ENCODE measurements at places on chromosomes 7 and 10. TPM values are rescaled to one million over a fixed set of nuclear protein-coding genes. Genes with fewer than 3 reads are reported as not detected.

The CPA1 gene
- not detected for total RNA-seq

The GIMAP2 gene
- 42.3 TPM for total RNA-seq

The NYAP1 gene
- total RNA-seq, result 6.3 TPM

The GARIN1A gene
- total RNA-seq, result 0.20 TPM

The GIMAP1 gene
- 16.7 TPM for total RNA-seq

The EVX1 gene
- total RNA-seq, result not detected

The OR2A42 gene
- not detected for total RNA-seq

- no peak for DNase-seq
Measured at GRCh38 chr7:69550991-69551390, 47.3 kb upstream of the AUTS2 start.

GRCh38 chr7:134449680-134450079 lies 9.2 kb downstream of the AKR1B1 start:
- DNase-seq, result no peak

GRCh38 chr7:140881507-140882228 lies 43.1 kb downstream of the BRAF start:
- no peak for DNase-seq

GRCh38 chr7:24052572-24053260 lies 231.3 kb upstream of the NPY start:
- DNase-seq, result no peak

DNA sequence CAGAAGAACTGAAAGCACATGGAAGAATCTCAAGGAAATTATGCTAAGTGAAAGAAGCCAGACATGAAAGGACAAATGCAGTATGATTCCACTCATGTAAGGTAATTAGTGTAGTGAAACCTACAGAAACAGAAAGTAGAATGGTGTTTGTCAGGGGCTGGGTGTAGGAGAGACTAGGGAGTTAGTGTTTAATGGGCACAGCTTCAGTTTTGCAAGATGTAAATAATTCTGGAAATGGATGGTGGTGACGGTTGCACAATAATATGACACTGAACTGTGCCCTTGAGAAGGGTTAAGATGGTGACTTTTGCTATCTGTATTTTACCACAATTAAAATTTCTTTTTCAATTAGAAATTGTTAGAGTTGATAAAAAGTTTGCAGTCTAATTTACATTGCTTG lies 157.3 kb upstream of the ADCY1 start:
- no peak for DNase-seq

GRCh38 chr7:44219371-44220045 lies 18.7 kb downstream of the YKT6 start:
- DNase-seq, result no peak

DNA sequence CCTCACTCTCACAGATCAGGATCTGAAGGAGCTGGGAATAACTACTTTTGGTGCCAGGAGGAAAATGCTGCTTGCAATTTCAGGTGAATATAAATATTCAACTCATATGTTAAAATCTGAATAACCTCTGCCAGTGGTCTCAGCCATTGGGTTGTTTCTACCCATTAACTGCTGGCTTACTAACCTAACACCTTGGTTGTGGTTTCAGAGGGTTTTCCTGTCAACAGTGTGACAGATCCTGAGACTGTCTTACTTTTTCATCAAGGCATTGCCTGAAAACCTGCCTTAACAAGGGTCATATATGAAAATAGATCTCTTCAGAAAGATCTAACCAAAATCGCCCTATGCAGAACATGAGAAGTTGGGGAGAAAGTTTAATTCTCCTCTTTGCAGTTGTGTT lies 307.7 kb downstream of the BICC1 start:
- no peak for DNase-seq

DNA sequence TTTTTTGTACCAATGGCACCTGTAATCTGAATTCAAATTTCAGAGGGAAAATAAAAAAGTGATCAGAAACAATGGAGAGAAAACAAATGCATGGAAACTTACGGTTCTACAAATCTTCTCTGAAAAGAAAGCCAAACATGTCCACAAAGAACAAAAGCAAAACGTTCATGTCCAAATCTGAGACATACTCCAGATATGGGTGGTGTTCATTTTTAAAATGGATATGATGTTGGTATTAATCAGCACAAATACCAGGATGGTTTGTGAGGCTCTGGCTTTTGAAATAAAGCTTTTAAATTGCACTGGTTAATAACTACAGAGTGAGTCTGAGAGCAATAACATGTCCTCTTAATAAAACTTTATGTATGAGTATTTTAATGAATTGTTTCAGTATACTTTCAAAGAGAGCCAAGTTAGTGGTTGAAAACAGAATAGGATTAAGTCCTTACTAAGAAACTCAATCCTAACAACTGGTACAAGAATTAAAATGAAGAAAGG lies 366.4 kb downstream of the INHBA start:
- DNase-seq, result no peak

DNA sequence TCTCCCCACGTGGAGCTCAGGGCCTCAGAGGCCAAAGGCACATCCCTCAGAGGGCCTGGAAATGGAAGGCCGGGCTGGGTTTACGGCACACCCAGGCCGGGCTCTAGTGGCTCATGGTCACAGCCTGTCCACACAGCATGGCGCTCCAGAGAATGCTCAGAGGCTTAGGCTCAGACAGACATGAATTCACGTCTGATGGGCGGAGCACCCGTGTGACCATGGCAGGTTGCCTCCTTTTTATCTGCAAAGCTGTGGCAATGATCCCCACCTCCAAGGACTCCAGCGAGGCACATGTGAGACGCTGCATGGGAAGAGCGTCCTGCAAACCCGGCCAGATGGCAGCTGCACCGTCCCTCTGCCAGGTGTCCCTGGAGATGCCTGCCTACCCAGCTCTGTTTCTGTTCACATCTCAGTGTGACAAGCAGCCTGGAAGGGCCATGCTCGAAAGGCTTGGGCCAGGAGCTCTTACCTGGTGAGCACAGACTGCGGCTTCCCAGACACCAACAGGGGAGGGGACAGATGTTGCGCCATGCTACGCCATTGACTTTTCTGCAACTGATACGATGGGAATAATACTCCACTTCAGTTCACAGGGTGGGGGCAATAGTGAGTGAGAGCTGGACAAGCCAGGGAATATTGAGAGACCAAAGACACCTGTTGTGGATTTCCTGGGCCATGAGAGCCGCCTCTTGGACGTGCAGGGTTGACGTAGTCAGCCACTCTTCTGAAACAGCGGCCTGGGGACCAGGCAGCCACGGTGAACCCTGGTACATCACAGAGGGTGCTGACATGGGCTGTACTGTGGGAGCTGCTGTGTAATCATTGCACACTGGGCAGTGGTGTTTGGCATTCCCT lies 34.4 kb upstream of the FAM20C start:
- DNase-seq, result no peak

DNA sequence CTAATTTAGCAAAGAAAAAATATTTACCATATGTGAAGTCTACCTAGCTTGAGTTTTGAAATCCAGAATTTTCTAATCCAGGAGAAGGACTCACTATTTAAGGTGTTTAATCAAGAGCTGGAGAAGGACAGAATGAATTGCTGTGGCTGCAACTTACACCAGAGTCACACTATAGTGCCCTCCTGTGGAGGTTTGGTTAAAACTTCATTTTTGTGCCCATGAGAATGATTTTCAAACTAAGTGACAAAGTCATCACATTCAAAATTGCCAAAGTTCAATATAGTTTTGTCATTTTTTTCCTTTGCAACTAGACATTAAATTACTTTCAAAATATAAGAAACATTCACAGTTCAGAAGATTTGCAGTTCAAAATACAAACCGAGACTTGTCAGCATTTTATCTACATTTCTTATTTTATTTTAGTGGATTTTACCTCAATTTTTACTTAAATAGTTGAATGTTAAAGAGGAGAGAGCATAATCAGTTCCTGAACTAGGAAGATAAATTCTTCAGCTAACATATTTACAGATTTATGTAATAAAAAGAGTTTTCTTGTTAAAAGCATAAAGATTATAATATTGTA lies 70.7 kb downstream of the CABCOCO1 start:
- peak; percentile 72 for DNase-seq

DNA sequence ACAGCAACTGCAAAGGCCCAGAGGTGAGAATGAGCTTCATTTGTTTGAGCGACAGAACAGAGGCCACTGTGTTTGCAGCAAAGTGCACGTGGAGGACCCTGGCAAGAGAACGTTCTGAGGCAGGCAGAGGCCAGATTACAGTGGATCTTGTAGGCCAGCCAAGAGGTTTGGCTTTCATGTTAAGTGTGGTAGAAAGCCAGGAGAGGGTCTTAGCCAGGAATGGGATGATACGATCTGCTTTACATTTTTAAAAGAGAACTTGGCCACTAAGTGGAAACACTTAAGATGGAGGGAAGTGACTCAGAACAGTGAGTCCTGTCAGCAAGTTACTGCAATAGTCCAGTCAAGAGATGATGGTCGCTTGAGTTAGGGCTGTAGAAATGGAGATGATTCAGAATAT lies 4.6 kb downstream of the CCDC136 start:
- DNase-seq, result peak; percentile 49

DNA sequence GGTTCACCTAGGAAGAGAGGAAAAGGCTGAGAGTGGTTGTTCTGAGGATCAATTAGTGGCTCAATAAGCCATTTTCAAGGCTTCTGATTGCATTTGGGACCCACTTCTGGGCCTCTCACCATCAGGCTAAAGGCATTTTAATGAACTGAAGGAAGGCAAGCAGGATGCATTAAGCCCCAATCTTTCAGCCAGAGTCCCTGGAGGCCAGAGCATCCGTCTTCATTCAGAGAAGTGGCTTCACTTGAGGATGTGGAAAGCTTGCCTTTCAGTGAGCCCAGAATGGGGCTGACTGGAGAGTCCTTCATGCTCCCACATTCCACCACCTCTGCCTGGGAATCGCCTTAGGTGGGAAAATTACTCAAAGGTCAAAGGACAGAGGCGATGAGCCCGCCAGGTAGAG lies 41.8 kb downstream of the COL17A1 start:
- DNase-seq, result no peak

DNA sequence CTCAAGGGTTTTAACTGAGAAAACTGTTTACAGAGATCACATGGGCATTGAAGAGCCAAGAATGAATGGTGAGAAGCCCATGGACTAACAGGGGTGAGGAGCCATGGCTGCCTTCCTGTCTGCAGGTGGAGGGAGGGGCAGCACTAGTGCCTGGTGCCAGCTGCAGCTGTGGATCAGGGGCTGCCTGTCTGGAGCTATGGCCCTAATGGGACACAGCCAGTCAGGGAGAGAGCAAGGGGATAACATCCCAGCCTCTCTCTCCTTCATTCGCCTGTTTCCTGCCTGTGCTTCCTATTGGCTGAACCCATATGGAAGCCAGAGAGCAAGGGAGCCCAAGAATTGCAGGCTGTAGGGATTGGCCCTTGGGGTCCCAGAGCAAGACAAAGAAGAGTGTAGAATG lies 125.8 kb upstream of the GAD2 start:
- DNase-seq, result no peak
